ENCODE measurements at places on chromosomes 11 and 22.

DNA sequence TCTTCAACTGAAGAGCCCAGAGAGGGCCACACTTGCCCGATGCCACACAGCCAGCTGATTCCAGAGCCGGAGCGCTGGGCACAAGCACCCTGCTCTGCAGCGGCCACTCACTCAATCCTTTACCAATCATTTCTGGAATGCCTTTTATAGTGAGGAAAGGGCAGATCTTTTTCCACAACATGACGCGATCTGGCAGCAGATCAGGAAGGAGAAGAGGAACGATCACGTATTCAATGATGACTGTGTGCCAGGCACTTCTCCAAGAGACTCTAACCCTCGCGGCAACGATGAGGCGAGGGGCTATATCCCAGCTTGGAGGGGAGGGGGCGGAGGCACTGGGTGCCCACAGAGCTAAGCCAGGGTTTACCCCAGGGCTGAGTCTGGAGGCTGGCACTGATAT is 56.3 kb upstream of the TCF20 start:
- no peak for DNase-seq

DNA sequence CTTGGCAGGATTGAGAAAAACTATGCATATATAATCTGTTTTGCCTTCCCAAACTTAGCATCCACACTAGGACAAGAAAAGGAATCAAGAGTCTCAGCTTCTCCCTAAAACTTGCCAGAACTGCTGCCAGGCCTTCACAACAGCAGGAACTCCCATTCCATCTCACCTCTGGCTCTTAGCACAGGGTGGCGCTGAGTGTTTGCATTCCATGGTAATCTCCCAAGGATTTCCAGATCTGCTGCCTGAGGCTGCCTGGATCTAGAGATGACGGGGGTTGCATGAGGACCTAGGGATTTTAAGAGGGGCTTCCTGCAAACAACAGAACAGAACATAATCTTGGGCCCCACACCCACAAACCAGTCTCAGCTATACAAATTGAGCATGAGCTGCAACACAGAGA is 87.1 kb upstream of the OPCML start:
- no peak for DNase-seq

DNA sequence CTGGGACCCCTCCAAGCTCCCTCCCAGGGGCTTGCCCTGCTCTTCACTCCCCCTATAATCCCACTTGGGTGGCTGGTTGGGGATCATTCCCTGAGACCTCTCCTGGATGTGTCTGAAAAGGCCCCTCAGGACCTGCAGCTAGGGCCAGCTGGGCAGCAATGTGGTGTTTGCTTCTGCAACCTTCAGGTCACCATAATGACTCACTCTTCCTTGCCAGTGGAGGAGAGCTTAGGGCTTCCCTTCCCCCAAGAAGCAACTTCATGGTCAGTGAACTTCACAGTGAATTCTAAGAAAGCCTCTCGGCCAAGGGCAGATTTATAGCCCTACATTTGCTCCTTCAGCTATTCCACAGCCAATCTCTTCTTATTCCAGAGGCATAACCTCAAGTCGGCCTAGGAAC is 45.1 kb upstream of the TSPAN18 start:
- DNase-seq = no peak

DNA sequence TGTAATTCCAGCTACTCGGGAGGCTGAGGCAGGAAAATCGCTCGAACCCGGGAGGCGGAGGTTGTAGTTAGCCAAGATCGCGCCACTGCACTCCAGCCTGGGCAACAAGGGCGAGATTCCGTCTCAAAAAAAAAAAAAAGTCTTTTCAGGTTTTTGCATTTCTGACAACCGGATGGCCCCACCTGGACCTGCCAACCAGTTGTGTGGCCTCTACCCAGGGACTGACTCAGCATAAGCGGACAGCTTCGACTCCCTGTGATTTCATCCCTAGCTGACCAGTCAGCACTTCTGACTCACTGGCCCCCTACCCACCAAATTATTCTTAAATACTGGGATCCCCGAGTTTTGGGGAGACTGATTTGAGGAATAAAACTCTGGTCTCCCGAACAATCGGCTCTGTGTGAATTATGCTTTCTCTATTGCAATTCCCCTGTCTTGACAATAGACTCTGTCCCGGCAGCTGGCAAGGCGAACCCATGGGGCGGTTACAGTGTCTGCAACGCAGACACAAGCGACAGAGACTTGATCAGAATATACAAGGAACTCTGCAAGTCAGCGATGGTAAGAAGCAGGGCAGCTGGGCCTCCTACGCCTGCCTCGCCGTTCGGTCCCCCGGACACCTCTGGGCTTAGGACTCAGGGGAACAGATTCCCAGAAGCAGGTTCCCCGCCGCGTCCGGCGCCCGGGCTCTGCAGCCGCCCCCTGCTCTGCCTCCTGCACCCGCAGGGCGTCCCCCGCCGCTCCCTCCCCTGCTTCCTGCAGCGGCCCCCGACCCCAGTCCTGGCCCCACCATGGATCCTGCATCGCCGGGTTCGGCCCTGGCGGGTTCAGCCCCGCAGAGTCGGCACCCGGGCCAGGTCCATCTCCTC is 741 bp upstream of the TALDO1 start:
- no peak for DNase-seq
